Neural progenitor cell (in vitro differentiated cells): ENCODE measurements at places on chromosomes 11 and 22. TPM values are rescaled to one million over a fixed set of nuclear protein-coding genes. Genes with fewer than 3 reads are reported as not detected.

- H3K36me3 ChIP-seq: no peaks in the 10 kb centered on the region
- no peak overlapping the region for H3K4me3 ChIP-seq
These were observed 79.6 kb upstream of the NECTIN1 start for GRCh38 chr11:119808407-119809185.

Gene CYTH4
- total RNA-seq: not detected in 2 replicates

DNA sequence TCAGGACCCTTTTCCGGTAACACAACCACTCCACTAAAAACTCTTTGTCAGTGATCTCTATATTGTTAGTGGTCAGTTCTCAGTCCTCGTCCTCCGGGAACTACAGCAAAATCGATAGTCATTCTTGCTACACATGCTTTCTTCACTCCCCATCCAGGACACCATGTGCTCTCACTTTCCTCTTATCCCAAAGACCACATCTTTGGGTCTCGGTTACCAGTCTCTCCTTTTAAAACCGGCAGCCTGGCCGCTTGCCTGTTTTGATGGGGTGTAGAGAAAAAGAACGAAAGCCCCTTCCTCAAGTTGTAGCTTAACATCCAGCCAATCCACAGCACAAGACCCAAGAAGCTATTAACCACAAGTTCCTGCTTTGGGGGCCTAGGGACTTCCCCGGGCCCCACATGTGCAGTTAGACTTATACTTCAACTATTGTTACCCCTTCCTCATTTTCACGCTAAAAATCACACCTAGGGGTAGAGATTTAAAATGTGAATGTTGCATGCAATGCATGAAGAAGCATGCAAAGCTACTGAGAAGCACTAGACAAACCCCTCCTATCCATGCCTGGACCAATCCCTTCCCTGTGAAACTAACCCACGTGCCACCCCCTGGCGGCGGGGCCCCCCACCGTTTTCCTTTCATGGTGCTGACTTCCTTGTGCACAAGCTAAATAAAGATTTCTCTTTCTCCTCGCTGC, 1.5 kb upstream of the TOLLIP start:
- no peak overlapping the region for H3K27ac ChIP-seq
- no peak for DNase-seq
- peaks cover 27% of the 10 kb centered on the region for H3K27me3 ChIP-seq
- H3K4me3 ChIP-seq: no peak overlapping the region
- H3K36me3 ChIP-seq: no peaks in the 10 kb centered on the region

Gene APOL2
- total RNA-seq: 10.9 and 12.8 TPM in 2 replicates

DNA sequence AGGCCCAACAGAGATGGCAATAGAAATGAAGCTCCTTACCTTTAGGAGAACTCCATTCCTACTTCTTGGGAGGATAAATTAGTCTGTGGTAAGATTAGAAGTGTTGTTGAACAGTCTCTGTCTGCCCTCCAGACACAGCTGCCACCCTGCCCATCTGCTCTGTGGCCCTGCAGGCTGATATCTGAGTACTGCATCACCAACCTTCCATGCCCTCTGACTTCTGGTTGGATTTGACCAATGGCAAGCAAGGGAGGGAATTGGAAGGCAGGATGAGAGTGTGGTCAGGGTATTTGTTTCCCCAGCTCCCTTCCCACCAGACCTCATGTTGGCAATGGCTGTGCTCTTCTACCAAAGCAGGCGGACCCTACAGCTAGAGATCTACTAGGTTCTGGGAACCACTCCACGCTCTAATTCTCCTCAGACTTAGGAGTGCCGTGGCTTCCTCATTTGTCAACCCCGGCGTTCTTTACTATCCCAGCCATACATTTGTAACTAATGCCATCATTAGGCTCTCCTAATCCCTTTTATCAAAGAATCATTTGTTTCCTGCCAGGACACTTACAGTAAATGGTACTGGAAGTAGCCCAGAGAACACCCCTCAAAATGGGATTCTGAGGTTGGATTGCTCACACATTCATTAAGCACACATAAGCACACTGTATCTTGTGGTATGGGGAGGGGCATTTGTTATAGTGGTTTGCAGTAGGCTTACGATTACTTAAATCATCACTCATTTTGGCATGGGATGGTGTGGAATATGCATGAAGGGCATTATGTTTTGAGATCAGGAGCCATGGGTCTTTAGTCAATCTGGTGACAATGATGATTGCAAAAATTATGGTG, 35.4 kb upstream of the CD44 start:
- no peaks in the 10 kb centered on the region for H3K36me3 ChIP-seq
- H3K27me3 ChIP-seq: no peaks in the 10 kb centered on the region
- H3K4me1 ChIP-seq: no peaks in the 10 kb centered on the region
- H3K4me3 ChIP-seq: no peak overlapping the region
- no peak for DNase-seq

Gene OR52B4
- total RNA-seq: not detected in 2 replicates

GRCh38 chr11:70064726-70065317, 13.3 kb upstream of the ANO1 start:
- H3K36me3 ChIP-seq: no peaks in the 10 kb centered on the region
- H3K27me3 ChIP-seq: peaks cover 12% of the 10 kb centered on the region
- H3K4me1 ChIP-seq: peaks cover 18% of the 10 kb centered on the region
- H3K27ac ChIP-seq: no peak overlapping the region
- H3K4me3 ChIP-seq: no peak overlapping the region
- DNase-seq: no peak

DNA sequence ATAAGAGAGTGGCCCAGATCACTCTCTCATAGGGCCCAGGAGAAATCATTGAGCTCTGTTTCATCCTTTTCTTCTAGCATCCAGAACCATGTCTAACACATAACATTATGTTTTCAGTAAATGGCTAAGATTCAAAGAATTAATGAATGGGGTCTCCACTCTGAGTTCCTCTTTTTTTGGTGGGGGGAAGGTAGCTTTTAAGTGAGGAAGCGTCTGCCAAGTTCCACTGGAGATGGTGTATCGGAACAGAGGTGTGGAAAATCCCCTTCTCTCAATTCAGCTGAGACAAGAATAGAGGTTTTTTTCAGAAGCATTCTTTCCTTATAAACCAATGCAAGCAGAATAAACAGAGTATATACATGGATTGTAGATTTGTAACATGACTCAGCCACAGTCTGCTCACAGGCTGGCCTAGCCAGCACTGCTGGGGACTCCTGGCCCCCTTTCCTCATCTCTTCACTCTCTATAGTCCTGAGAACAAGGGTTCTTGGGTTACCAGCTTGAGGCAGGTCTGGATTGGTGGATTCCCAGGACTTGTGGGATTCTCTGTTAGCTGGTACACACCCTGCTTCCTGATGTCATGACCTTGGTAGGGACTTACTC, 97.2 kb downstream of the TRAF6 start:
- H3K27me3 ChIP-seq: no peaks in the 10 kb centered on the region
- H3K4me1 ChIP-seq: no peaks in the 10 kb centered on the region
- no peak overlapping the region for H3K4me3 ChIP-seq
- no peaks in the 10 kb centered on the region for H3K36me3 ChIP-seq
- DNase-seq: no peak
- no peak overlapping the region for H3K27ac ChIP-seq

GRCh38 chr11:8531312-8531711, 62.7 kb downstream of the STK33 start:
- no peak overlapping the region for H3K27ac ChIP-seq
- peak; percentile 8 for DNase-seq
- H3K4me3 ChIP-seq: no peak overlapping the region
- no peaks in the 10 kb centered on the region for H3K4me1 ChIP-seq
- H3K27me3 ChIP-seq: no peaks in the 10 kb centered on the region
- no peaks in the 10 kb centered on the region for H3K36me3 ChIP-seq

DNA sequence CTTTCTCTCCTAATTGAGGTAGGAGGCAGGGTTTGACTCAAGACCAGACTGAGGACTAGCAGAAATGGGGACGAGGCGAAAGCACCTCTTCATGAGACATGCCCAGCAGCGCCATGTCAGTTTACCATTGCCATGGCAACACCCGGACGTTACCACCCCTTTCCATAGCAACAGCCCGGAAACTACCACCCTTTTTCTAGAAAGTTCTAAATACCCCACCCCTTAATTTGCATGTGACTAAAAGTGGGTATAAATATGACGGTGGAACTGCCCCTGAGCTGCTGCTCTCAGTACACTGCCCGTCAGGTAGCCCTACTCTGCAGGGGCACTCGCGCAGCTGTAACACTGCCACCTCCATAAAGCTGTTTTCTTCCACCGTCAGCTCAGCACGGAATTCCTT, 5.9 kb upstream of the RAC2 start:
- DNase-seq: no peak
- H3K27me3 ChIP-seq: no peaks in the 10 kb centered on the region
- no peaks in the 10 kb centered on the region for H3K4me1 ChIP-seq

- no peaks in the 10 kb centered on the region for H3K36me3 ChIP-seq
- no peaks in the 10 kb centered on the region for H3K4me1 ChIP-seq
- no peaks in the 10 kb centered on the region for H3K27me3 ChIP-seq
- H3K4me3 ChIP-seq: no peak overlapping the region
- no peak for DNase-seq
These were observed 189.8 kb downstream of the KIRREL3 start for GRCh38 chr11:126810776-126811175.

Gene RTN4RL2
- 0.13 and 1.9 TPM in 2 replicates for total RNA-seq

GRCh38 chr22:48417225-48418070, 1410.2 kb downstream of the BRD1 start:
- H3K36me3 ChIP-seq: no peaks in the 10 kb centered on the region
- H3K27ac ChIP-seq: no peak overlapping the region
- no peak overlapping the region for H3K4me3 ChIP-seq
- H3K27me3 ChIP-seq: no peaks in the 10 kb centered on the region

Gene TRIM49
- not detected in 2 replicates for total RNA-seq

Gene TBX1
- total RNA-seq: 0.06 TPM in 1 of 2 replicates, not detected in the other

Gene SESN3
- 140 and 234 TPM in 2 replicates for total RNA-seq

DNA sequence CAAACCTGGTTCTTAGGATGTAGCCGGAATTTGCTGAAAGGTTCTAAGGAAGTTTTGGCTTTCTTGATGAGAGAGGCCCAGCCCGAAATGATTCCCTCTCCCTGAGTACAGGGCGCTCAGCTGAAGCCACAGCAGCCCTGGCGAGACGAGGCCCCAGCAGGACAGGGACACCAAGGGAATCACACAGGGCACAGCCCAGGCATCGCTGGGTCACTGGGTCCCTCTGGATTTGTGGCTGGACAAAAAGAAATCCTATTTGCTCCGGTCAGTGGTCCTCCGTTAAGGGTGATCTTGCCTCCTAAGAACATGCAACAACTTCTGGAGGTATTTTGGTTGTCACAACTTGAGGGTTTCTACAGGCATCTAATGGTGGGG, 6.4 kb downstream of the FGF19 start:
- no peaks in the 10 kb centered on the region for H3K36me3 ChIP-seq
- no peak overlapping the region for H3K4me3 ChIP-seq
- no peak for DNase-seq
- no peak overlapping the region for H3K27ac ChIP-seq

GRCh38 chr22:23862103-23862502, 4.4 kb downstream of the SLC2A11 start:
- no peaks in the 10 kb centered on the region for H3K36me3 ChIP-seq
- peak; percentile 68 for DNase-seq
- no peak overlapping the region for H3K27ac ChIP-seq
- H3K4me1 ChIP-seq: no peaks in the 10 kb centered on the region

DNA sequence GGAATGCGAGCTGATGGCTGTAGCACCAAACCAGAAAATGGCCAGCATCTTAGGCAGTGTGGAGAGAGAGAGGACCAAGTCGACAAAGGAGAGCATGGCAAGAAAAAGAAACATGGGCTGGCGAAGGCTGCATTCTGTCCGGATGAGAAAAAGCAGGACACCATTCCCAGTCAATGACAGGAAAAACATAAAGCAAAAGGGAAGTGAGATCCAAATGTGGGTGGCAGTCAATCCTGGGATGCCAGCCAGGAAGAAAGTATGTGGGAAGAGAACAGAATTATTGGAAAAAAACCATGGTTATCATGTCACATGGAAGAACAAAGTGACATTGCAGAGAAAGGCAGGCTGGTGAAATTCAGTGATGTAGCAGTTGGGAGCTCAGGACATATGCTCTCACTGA, 36.9 kb upstream of the OR56A1 start:
- H3K4me3 ChIP-seq: no peak overlapping the region
- H3K27ac ChIP-seq: no peak overlapping the region
- no peak for DNase-seq

Gene MS4A3
- total RNA-seq: not detected in 2 replicates

DNA sequence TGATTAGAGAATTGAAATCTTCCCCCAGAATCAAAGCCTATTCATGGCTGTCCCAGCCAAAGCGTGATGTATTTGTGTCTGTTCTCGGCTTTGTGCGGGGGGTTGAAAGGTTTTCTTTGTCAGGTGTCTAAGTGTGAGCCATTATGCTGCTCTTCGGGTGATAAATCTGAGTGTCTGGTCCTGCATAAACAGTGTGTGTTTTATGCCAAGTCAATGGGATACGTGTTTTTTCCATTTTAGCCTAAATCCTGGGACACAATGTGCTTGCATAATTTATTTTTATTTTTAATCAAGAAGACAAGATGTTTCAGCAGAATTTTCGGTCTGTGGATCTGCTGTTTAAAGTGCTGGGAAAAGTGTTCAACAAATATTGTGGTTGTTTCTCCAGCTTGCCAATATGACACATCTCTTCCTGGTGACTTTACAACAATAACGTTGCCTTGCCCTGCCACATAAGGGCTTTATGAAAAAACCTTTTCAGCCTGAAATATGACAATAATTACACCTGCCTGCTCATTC, 267.8 kb downstream of the TBC1D22A start:
- no peak overlapping the region for H3K27ac ChIP-seq
- no peak overlapping the region for H3K4me3 ChIP-seq
- peaks cover 16% of the 10 kb centered on the region for H3K4me1 ChIP-seq
- H3K36me3 ChIP-seq: no peaks in the 10 kb centered on the region

Gene GLB1L3
- 0.09 TPM in 1 of 2 replicates, not detected in the other for total RNA-seq
